ENCODE measurements at places on chromosomes 11 and 22.

DNA sequence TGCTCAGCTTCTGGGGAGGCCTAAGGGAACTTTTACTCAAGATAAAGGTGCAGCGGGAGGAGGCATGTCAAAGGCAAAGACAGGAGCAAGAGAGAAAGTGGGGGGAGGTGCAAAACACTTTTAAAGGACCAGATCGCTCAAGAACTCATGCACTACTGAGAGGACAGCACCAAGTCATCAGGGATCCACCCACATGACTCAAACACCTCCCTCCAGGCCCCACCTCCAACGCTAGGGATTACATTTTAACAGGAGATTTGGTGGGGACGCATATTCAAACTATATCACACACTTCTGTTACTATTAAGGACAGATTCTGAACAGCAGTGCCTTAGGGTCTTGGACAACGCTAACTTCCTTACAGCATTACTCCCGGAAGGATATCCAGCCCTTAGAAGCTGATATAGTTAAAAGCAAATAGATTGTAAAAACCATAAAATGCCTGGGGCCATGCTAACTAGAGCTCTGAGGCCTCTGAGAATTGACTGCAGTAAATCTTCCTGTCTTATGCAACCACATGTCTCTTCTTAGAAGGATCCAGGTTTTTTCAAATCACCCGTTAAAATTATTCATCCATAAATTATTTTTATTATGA is 16.7 kb upstream of the ZC3H12C start:
- no peak for DNase-seq

GRCh38 chr22:31920306-31920705 is 24.0 kb upstream of the YWHAH start:
- DNase-seq = no peak

DNA sequence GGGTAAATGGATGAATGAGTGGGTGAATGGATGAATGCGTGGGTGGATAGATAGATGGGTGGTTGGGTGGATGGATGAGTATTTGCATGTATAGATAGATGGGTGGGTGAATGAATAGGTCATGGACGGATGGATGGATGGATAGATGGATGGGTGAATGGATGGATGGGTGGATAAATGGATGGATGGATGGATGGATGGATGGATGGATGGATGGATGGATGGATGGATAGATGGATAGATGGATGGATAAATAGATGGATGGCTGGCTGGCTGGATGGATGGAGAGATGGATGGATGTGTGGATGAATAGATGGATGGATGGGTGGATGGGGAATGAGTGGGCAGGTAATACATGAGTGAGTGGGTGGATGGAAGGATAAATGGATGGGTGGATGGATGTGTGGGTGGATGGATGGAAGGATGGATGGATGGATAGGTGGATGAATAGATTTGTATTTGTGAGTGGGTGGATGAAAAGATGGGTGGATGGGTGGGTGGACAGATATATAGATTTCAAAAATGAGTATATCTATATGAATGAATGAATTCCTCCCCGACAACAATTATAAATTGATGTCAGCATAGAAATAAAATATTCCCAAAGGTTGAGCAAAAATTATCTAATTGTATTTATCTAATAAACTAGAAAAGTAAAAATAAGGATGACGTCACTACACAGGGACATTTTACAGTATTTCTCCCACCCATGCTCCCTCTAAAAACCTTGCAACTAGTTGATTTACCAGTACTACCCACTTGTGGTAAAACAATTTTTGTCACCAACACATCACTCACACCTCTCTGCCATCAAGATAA is 563 bp upstream of the CRTAM start:
- no peak for DNase-seq

- DNase-seq = no peak
Measured at GRCh38 chr11:61715867-61716266, 35.7 kb downstream of the DAGLA start.

- peak; percentile 5 for DNase-seq
Measured at GRCh38 chr11:108592591-108593213, 866 bp downstream of the EXPH5 start.

DNA sequence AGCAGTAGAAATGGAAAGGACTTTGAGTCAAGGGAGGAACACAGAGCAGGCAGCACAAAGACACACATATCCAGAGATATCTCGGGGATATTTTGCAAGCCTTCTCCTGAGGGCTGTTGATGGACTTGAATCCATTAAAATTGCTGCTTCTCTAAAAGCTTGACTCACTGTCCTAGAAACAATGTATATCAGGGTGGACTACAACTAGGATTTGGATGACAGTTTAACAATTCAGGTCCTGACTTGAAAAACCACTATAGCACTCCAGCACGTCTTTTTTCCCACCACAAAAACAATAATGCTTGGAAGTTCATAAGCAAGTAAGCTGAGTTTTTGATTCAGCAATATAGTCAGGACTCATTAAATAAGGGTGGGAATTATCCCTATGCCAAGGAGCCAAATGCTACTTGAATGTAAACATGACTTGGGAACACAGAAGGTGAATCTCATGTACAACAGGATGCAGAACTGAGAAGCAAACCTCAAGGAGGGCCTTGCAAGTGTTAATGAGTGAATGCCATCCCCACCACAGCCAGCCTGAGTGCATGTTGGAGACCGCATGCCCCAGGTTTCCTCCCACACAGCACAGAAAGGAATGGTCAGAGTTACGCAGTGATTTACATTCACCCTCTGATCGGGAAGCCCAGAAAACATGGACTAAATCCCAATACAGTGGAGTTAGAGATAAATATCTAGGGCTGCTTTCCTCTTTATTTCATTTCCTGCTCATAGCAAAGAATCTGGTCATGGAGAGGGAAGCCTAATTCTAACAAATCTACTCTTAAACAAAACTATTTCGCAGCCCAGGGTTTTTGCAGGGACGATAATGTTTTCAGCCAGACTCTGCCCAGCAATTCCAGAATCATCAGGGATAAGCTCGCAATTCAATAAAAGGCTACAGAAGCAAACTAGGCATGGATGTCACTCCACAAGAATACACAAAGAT is 98.4 kb upstream of the OR9G4 start:
- no peak for DNase-seq

GRCh38 chr11:128416976-128417375 is 170.4 kb downstream of the ETS1 start:
- no peak for DNase-seq

DNA sequence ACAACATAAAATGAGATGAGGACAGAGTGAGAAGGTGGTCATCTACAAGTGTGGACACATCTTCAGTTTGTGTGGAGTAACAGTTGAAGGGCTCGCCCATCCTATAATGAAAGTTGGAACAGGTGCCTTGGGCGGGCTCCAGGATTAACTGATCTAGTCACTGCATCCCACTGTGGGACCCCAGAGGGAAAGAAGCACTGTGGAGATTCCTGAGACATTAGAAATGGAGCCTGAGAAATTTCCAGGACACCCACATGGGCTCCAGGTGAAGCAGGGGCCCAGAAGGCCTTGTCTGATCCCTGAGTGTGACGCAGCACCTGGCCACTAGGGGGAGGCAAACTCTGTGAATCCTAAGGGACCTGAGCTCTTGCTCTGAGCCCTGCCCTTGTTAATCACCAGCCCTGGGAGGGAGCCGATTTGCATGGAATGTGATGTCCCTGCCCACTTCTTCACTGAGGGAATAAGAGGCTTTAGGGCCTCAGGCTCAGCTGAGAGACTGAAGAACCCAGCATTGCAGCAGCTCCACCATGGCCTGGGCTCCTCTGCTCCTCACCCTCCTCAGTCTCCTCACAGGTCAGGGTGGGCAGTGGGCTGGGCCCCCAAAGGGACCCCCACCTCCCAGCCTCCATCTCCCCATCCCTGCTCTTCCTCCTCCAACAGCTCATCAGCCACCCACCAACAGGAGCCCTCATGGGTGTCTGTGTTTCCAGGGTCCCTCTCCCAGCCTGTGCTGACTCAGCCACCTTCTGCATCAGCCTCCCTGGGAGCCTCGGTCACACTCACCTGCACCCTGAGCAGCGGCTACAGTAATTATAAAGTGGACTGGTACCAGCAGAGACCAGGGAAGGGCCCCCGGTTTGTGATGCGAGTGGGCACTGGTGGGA is 98.4 kb downstream of the VPREB1 start:
- DNase-seq = peak; percentile 53

DNA sequence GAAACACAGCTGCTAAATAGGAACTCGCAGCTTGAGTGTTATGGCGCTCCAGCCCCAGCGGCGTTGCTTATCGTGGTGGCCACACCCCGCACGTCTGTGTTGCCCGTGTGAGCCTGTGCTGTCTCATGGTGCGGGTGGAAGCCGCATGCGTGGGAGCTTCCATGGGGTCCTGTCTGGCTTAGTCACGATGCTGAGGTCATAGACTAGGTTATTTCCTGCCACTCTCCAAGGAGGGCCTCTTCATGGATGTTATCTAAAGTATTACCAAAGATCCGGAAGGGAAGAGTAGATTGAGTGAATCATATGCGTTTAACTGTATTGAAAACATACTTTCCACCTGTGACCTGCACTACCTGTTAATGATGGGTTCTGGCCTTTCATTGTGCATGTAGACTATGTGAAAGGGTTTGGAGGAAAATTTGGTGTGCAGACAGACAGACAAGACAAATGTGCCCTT is 21.7 kb downstream of the CTTN start:
- DNase-seq = no peak

DNA sequence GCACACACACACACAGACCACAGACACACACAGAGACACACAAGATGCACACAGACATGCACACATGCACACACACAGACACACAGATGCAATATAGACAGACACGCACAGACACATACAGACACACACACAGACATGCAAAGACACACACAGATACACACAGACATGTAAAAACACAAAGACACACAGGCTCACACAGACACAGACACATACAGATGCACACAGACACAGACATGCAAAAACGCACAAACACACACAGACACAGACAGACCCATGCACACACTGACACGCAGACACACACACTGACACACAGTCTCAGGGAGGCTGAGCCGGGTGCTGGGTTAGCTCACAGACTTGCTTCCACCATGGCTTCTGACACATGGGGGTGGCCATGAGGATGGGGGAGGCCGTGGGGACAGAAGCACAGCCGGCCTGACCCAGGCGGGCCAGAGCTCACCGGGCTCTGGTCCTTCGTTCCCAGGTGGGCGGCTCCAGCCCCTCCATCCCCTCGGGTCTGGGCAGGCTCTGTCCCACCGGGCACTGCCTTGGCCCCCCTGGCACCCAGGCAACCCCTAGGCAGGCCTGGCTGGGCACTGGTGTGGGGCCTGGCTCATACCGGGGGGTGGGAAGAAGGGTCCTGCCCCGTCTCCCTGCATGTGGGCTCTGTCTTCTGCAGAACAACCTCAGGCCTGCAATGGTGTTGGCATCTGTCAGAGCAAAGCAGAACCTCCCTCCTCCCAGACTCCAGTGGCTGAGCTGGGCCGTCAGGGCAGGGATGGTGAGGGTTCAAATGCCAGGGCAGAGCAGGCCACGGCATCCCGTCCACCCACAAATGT is 1489.5 kb downstream of the BRD1 start:
- DNase-seq = no peak

DNA sequence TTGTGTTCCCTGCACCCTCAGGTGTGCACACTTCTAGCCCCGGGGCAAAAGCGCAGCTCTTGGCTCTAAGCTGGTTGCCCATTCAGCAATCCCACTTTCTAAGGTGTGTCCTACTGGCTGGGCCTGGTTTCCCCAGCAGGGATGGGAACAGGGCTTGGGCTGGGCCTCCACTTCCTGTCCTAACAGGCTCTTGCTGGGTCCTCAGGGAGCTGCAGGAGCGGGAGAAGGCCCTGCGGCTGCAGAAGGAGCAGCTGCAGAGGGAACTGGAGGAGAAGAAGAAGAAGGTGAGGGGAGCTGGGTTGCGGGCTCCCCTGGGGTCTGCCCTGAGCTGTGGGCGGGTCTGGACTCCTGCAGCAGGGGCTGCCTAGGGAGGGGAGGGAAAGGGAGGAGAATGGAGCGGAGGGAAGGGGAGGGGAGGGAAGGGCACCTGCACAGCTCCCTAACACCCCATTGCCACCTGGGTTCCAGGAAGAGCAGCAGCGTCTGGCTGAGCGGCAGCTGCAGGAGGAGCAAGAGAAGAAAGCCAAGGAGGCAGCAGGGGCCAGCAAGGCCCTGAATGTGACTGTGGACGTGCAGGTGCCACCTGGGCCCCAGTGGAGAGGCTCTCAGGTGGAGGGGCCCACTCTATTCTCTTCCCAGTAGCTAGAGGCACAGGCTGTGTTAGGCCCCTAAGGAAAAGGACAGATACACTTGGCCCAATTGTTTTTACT is 24.6 kb downstream of the INCENP start:
- no peak for DNase-seq

- DNase-seq = no peak
Measured at GRCh38 chr22:47878460-47878859, 1116.0 kb downstream of the TBC1D22A start.

DNA sequence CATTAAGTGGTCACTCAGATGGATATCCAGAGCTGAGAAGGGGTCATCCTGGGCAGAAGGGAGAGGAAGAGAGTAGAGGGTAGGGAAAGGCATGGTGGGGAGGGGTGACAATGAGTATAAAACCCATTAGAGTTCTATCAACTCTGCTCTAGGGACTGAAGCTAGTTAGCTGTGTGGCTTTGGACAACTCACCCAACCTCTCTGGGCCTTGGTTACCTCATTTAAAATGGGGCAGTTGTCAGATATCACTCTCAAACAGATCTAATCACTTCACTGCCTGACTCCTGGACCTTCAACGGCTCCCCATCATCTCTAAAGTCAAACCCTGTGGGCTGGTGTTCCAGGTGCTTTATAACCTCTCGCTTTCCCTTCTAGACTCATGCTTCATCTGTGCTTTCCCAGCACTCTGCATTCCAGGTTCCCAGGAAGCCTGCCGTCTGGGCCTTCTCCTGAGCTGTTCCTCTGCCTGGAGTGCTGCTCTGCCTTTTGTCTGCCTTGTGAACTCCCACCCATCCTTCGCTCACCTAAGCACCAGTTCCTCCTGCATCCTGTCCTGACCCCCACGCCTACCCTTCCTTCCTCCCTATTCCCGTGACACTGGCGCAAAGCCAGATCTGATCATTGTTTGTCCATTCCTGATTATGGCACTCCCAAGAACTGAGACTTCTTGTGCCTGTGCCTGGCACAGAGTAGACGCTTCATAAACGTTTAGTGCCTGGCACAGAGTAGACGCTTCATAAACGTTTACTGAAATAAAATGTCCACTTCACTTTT is 22.3 kb upstream of the KCNJ11 start:
- DNase-seq = no peak

- DNase-seq = no peak
Measured at GRCh38 chr22:49203859-49204598, 623.6 kb downstream of the BRD1 start.

- no peak for DNase-seq
Measured at GRCh38 chr11:8871171-8871775, 39.7 kb upstream of the AKIP1 start.

GRCh38 chr11:118322721-118323120 is 18.2 kb downstream of the CD3E start:
- DNase-seq = no peak

- DNase-seq = no peak
Measured at GRCh38 chr11:110832539-110832938, 120.3 kb upstream of the ARHGAP20 start.

GRCh38 chr11:110159476-110159875 is 66.3 kb downstream of the ZC3H12C start:
- no peak for DNase-seq

DNA sequence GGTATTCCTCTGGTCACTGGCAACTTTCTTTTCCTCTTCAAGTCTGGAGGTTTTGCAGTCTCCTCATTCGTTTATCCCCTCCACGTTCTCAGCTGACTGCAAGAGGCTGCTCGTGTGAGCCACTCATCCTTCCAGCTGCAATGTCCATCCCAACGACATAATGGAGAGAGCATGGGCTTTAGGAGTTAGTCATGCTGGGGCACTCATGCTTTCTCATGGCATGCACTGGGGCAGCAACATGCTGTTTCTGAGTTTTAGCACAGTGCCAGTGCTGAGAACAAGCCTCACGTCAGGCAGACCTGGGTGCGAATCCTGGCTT is 7.1 kb downstream of the DCPS start:
- no peak for DNase-seq

Data from NCI-H1105 (cell line).